ENCODE measurements at places on chromosomes 6 and 20. TPM values are rescaled to one million over a fixed set of nuclear protein-coding genes. Genes with fewer than 3 reads are reported as not detected.

DAAM2 gene
- 0.59 TPM for total RNA-seq

MOXD1 gene
- not detected for total RNA-seq

HCRTR2 gene
- not detected for total RNA-seq

PRSS16 gene
- total RNA-seq, result 0.64 TPM

COQ3 gene
- total RNA-seq, result 3.8 TPM

CRISP3 gene
- total RNA-seq, result not detected

MDN1 gene
- total RNA-seq, result 39.2 TPM

HLA-DQA2 gene
- not detected for total RNA-seq

PMEPA1 gene
- 14.4 TPM for total RNA-seq

DPPA5 gene
- not detected for total RNA-seq

C20orf141 gene
- not detected for total RNA-seq

TRIM15 gene
- not detected for total RNA-seq

DNAH8 gene
- not detected for total RNA-seq

SMIM28 gene
- not detected for total RNA-seq

DEFB125 gene
- total RNA-seq, result not detected

GPRC6A gene
- total RNA-seq, result not detected

PDYN gene
- not detected for total RNA-seq

ILRUN gene
- 37.7 TPM for total RNA-seq

KIF25 gene
- not detected for total RNA-seq

FUT9 gene
- total RNA-seq, result 0.54 TPM

PRND gene
- total RNA-seq, result not detected

PROCR gene
- 0.32 TPM for total RNA-seq

IL20RA gene
- not detected for total RNA-seq

NOL7 gene
- total RNA-seq, result 28.0 TPM

CTAGE9 gene
- not detected for total RNA-seq

VEGFA gene
- total RNA-seq, result 21.6 TPM

BTBD9 gene
- total RNA-seq, result 18.8 TPM

NXT1 gene
- total RNA-seq, result 12.6 TPM

PRRT1 gene
- 5.1 TPM for total RNA-seq

EPPIN gene
- not detected for total RNA-seq

FAM209B gene
- total RNA-seq, result not detected

BPI gene
- not detected for total RNA-seq

SIRPB2 gene
- total RNA-seq, result not detected

RAD21L1 gene
- not detected for total RNA-seq

IP6K3 gene
- 2.7 TPM for total RNA-seq

GSTA2 gene
- not detected for total RNA-seq

OPRM1 gene
- not detected for total RNA-seq

MYMX gene
- total RNA-seq, result 0.91 TPM

MEI4 gene
- 0.86 TPM for total RNA-seq

KLHDC3 gene
- total RNA-seq, result 119 TPM

NINL gene
- 86.8 TPM for total RNA-seq

LY6G5C gene
- total RNA-seq, result 13.8 TPM

NR2E1 gene
- not detected for total RNA-seq

TPBG gene
- 1.4 TPM for total RNA-seq

EDN1 gene
- 0.54 TPM for total RNA-seq

RAE1 gene
- total RNA-seq, result 28.3 TPM

RIMS4 gene
- total RNA-seq, result 96.1 TPM

RIPOR3 gene
- not detected for total RNA-seq

GPLD1 gene
- total RNA-seq, result 2.0 TPM

MAP3K5 gene
- 0.66 TPM for total RNA-seq

MCCD1 gene
- total RNA-seq, result not detected

RPS6KA2 gene
- 109 TPM for total RNA-seq

SUMO4 gene
- total RNA-seq, result 1.3 TPM

SLC35D3 gene
- total RNA-seq, result not detected

JARID2 gene
- 83.8 TPM for total RNA-seq

RHAG gene
- total RNA-seq, result not detected
